Right lobe of liver (tissue), 6 donors: ENCODE measurements at places on chromosomes 7 and 10. TPM values are rescaled to one million over a fixed set of nuclear protein-coding genes. Genes with fewer than 3 reads are reported as not detected.

Gene PON3
- total RNA-seq = 170 TPM

Gene GSDME
- 5.7 TPM for total RNA-seq

Gene VIPR2
- total RNA-seq = 0.23 TPM

GRCh38 chr7:24905996-24906770 lies 73.8 kb downstream of the OSBPL3 start:
- H3K27ac ChIP-seq = no peak overlapping the region
- peaks cover 7% of the 10 kb centered on the region for H3K4me1 ChIP-seq
- H3K36me3 ChIP-seq = no peaks in the 10 kb centered on the region

- H3K4me3 ChIP-seq = no peak overlapping the region
- no peaks in the 10 kb centered on the region for H3K36me3 ChIP-seq
- no peaks in the 10 kb centered on the region for H3K27me3 ChIP-seq
Measured at GRCh38 chr7:33705333-33705833, 200.0 kb upstream of the BMPER start.

- no peaks in the 10 kb centered on the region for H3K36me3 ChIP-seq
- H3K27me3 ChIP-seq = no peaks in the 10 kb centered on the region
- H3K4me1 ChIP-seq = no peaks in the 10 kb centered on the region
Measured at GRCh38 chr10:63537536-63537935, 16.3 kb downstream of the REEP3 start.

- no peak overlapping the region for H3K27ac ChIP-seq
- H3K4me1 ChIP-seq = no peaks in the 10 kb centered on the region
- H3K27me3 ChIP-seq = no peaks in the 10 kb centered on the region
- no peak for DNase-seq
Measured at GRCh38 chr10:111338805-111339204, 262.0 kb downstream of the ADRA2A start.

- H3K4me1 ChIP-seq = no peaks in the 10 kb centered on the region
- DNase-seq = no peak
Measured at GRCh38 chr7:129266181-129266580, 41.4 kb downstream of the AHCYL2 start.
